ENCODE measurements at places on chromosomes 1 and 21. TPM values are rescaled to one million over a fixed set of nuclear protein-coding genes. Genes with fewer than 3 reads are reported as not detected.

The LGR6 gene
- 0.78 TPM for total RNA-seq

The TDRD5 gene
- not detected for total RNA-seq

The MED8 gene
- total RNA-seq, result 36.7 TPM

The TNFAIP8L2 gene
- total RNA-seq, result not detected

The AGRN gene
- total RNA-seq, result 224 TPM

The PRAMEF18 gene
- total RNA-seq, result not detected

The ST6GALNAC5 gene
- total RNA-seq, result 24.8 TPM

The AADACL4 gene
- not detected for total RNA-seq

The GPR161 gene
- 23.6 TPM for total RNA-seq

The C1orf122 gene
- 42.5 TPM for total RNA-seq

The SMPDL3B gene
- 0.48 TPM for total RNA-seq

The MAP3K6 gene
- 43.3 TPM for total RNA-seq

DNA sequence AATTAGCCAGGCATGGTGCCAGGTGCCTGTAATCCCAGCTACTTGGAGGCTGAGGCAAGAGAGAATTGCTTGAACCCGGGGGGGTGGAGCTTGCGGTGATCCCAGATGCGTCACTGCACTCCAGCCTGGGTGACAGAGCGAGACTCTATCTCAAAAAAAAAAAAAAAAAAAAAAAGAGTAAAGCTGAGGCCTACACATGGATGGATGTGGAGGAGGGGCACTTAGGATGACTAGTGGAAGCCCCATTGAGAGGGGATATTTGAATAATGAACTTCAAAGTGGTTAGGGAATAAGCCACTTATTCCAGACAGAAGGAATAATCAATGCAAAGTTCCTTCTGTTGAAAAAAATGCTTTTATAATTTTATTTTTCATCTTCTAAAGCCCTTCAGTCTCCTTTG, 51.4 kb downstream of the PTBP2 start:
- no peak for DNase-seq

DNA sequence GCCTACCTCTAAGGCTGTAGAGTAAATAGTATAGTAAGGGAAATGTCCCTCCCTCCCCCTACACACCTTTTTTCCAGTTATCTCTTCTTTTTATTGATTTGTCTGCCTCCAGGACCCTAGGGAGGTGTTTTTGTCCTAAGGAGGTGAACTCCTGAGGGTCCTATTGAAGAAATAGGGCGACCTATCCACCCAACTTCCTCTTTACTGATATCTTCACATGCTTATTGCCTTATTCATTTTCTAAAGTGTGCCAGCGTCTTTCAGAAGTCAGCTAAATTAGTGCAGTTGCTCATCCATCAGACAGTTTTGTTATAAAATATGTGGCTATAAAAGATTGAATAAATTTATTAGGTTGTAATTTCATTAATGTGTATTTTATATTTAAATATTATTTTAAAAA, 5.9 kb downstream of the BACH1 start:
- no peak for DNase-seq

GRCh38 chr1:166432655-166433054, 265.9 kb upstream of the FAM78B start:
- no peak for DNase-seq

DNA sequence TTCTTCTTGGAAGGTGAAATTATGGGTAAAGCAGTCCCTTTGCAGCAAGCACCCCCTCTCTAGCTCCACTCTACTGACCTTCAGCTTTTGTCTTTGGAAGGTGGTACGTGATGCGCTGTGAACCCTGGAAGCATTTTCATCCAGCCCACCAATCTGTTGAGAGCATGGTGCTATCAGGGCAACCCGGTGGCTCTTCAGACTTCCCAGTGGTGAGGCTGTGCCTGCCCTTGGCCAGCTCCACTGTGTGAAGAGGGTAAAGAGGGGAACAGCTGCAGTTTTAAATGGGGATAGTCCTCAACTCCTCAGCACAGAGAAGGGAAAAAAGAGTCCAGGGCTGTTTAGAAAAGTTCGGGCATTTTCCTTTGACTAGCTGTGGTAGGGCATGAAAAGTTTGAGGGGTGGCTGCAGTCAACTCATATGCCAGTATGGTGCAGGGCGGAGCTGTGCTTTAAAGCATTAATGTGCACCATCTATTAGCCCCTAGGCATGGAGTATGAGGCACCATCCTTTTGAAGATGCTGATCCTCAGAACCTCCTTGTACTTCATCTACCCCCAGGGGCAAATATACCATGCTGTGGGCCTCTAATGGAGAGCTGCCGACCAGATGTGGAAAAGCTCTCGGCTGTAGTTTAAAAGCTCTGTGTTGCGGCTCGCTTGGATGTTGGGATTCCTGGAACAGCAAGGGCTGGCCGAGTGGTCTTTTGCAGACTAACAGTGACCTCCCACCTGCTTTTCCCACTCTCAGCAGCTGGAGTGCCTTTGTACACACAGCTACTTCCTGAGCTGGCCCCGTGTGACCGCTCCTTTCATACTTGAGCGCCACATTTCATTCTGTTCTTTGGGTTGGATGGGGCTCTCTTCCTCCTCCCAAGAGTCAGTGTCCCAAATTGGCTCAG, 123.0 kb downstream of the PEX14 start:
- no peak for DNase-seq

GRCh38 chr1:56404066-56404465, 175.3 kb downstream of the PLPP3 start:
- no peak for DNase-seq

GRCh38 chr1:198850196-198850595, 211.4 kb downstream of the PTPRC start:
- DNase-seq, result peak; percentile 81

GRCh38 chr1:202987255-202987654, 19.9 kb upstream of the TMEM183A start:
- no peak for DNase-seq

GRCh38 chr1:7845761-7846160, 7.1 kb downstream of the UTS2 start:
- no peak for DNase-seq

DNA sequence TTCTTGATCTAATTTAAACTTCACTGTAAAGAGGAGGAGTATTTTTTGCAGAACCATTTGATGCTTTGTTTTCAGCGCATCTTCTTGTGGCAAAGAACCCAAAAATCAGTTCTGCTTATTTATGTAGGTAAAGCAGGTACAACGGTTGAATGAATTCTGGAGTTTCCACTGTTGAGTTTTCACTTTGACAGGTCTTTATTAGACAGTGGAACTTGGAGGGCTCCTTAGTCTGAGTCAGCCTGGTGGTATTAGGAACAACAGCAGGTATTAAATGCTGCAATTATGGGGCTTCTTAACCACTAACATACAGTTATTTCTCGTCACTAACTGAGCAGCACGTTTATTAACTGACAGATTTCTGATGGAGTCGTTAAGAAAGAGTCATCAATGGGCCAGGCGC, 1.2 kb downstream of the LRIG2 start:
- DNase-seq, result no peak

GRCh38 chr1:99737016-99737415, 29.4 kb downstream of the FRRS1 start:
- peak; percentile 38 for DNase-seq

DNA sequence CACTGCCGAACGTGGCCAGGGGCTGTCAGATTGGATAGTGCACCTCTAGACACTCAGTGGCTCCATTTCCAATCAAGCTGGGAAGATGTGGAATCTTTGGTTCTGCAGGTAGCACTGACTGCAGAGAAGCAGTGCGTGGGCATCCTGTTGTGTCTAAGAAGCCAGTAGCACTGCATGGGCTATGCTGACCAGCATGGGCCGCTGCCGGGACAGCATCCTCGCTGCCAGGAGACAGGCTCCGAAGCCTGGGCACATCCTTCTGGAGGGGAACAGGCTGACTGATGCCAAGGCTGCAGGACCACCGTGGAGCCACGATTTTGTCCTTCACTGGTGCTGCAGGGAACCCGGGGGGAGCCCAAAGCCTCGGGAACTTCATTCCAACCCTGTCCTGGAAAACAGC, 649.4 kb downstream of the NPHP4 start:
- no peak for DNase-seq

DNA sequence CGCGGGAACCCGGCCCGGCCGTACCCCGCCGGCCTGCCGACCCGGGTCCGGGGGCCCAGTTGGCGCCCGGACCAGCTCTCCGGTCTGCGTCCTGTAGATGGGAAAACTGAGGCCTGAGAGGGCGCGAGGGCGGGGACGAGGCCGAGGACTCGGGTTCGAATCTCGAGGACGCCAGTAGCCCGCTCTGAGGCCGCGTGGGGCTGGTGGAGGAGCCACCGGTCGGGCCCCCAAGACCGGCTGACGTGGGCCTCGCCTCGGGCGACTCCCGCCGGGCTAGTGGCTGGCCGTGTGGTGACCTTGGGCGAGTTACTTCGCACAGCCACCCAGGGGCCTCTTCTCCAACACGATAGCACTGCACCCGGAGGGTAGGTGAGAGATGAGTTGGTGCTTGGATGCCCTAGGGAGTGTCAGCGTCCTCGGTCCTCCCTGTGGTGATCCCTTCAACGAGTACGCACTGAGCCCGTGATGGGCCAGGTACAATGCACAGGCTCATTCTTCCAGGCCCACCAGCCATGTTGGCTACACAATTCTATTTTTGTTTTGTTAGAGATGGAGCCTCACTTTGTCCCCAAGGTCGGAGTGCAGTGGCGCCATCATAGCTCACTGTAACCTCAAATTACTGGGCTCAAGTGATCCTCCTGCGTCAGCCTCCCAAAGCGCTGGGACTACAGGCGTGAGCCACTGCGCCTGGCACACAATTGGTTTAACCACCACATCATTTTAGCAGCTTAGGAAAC, 404 bp upstream of the SCMH1 start:
- no peak for DNase-seq

GRCh38 chr1:59653968-59654367, 160.8 kb upstream of the HOOK1 start:
- DNase-seq, result no peak

DNA sequence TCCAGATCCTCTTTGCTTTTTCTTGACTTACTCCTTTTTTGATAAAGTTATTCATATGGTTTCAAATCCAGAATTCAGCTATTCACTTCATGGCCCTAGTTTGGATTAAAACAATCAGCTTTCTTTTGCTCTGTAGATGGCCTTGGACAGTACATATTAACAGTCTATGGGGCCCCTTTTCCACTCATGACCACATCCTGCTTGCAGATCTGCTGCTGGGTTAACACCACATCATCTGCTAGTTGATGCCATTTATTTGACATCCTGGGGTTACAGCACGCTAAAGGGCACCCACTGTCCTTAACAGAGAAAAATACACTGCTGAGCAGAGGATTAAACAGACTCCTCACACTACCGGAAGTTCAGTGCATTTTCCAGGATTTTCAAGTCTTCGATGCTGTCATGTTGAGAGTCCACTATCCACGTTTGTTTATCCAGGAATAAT, 941 bp upstream of the IFI16 start:
- DNase-seq, result no peak

- no peak for DNase-seq
Measured at GRCh38 chr1:85559890-85560289, 20.7 kb upstream of the CCN1 start.

GRCh38 chr1:210144736-210145135, 87.9 kb upstream of the SERTAD4 start:
- peak; percentile 57 for DNase-seq

- DNase-seq, result no peak
Measured at GRCh38 chr1:53070621-53071020, 8.6 kb downstream of the PODN start.

GRCh38 chr1:98964198-98964597, 40.5 kb downstream of the PLPPR5 start:
- no peak for DNase-seq

- peak; percentile 49 for DNase-seq
Measured at GRCh38 chr1:155226910-155227260, 18.4 kb downstream of the MTX1 start.

GRCh38 chr21:45026066-45026745, 48.2 kb upstream of the ADARB1 start:
- DNase-seq, result no peak

- DNase-seq, result peak; percentile 59
Measured at GRCh38 chr1:189775343-189775742, 702.3 kb downstream of the BRINP3 start.

GRCh38 chr1:53511323-53511932, 52.2 kb downstream of the DMRTB1 start:
- DNase-seq, result no peak

DNA sequence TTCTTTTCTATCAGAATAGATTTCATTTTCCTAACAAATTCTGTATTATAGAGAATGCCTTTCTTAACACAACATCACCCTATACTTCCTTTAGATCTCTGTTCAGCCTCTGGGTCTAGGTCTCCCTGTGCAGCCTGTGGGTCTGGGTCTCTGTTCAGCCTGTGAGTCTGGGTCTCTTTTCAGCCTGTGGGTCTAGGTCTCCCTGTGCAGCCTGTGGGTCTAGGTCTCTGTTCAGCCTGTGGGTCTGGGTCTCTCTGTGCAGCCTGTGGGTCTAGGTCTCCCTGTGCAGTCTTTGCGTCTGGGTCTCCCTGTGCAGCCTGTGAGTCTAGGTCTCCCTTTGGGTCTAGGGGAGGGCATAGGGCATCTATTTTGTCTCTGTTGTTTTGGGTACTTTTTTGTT, 59.6 kb upstream of the DIP2A start:
- no peak for DNase-seq
